ENCODE measurements at places on chromosomes 2 and 18.
A peak's percentile ranks its signal among the peaks of the same experiment; 100 is the strongest.

GRCh38 chr2:207974216-207974605 lies 51.1 kb downstream of the PLEKHM3 start:
- DNase-seq = peak; percentile 78

DNA sequence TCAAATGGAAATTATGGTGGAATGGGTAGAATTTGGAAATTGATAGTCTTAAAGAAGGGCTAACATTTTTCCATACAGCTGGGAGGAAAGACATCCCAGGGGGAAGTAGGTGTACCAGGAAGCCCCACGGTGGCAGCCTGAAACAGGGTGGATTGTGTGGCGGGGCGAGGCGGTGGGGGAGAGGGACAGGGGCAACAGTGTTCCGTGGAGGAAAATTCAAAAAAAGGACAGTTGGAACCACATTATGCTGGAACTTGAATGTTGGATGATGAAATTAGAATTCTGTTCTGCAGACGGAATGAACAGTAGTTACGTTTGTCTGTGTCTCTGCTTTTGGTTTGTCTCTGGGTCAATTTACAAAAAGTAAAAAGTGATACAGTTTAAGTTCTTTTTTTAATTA lies 10.6 kb upstream of the CIB4 start:
- DNase-seq = no peak

DNA sequence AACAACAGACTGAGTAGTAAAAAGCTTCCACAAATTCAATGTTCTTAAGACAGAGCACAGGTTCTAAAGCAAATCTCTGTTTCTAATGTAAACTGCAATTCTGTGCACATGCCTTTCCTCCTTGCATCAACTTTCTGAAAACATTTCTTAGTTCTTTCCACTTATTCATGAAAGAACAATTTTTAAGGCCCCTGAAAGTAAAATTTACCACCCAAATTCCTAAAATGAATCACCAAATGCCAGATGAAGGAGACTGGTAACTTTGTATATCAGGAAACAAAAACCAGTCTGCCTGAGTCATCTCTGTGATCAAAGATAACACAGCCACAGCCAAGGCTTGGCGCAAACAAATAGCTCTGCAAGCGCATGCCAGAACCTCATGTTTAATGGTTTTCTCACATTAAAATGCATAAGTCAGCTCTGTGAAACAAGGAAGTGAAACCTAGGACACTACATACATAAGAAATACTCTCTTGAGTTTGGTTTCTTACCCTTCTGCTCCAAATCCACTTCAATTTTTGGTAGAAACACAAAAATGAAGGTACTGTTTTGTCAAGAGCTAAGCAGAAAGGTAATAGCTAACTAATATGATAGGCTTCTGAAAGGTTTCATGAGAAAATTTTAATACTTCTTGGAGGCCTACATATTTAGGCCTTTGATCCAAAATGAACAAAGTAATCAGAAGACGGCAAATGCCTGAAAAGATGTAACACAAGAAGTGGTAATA lies 169.4 kb downstream of the THADA start:
- peak; percentile 62 for DNase-seq

DNA sequence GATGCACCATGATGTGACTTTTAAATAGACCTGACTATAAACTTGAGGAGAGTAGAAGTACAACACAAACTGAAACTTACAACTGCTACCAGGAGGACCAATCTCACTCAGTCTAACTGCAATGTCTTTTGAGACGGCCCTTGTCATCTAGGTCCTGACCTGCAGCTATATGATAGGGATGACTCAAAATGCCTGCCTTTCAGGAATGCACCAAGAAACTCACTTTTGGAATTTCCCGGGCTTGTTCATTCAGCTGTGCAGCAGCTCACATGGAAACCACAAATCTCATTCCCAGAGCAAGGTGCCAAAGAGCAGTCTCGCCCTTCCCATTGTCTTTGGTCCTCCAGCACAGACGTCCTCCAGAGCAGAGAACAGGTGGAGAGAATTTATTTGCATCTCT lies 113.7 kb downstream of the SPOPL start:
- DNase-seq = no peak

GRCh38 chr2:106521016-106521415 lies 33.9 kb downstream of the CD8B2 start:
- DNase-seq = no peak

GRCh38 chr2:57536535-57537231 lies 509.9 kb upstream of the VRK2 start:
- no peak for DNase-seq

Data from thyroid gland (tissue), 4 donors.